Stomach (tissue), 19 donors: ENCODE measurements at places on chromosomes 1 and 21. TPM values are rescaled to one million over a fixed set of nuclear protein-coding genes. Genes with fewer than 3 reads are reported as not detected.

- H3K27me3 ChIP-seq, result peaks cover 89% of the 10 kb centered on the region
- no peaks in the 10 kb centered on the region for H3K36me3 ChIP-seq
- H3K27ac ChIP-seq, result no peak overlapping the region
- no peak overlapping the region for H3K4me3 ChIP-seq
- H3K4me1 ChIP-seq, result peaks cover 7% of the 10 kb centered on the region
- no peak for DNase-seq
Observed at GRCh38 chr1:46480959-46481646, 8.5 kb upstream of the DMBX1 start.

The BRDT gene
- not detected for total RNA-seq

The AMY2A gene
- total RNA-seq, result not detected

The TSPAN2 gene
- 22.8 TPM for total RNA-seq

GRCh38 chr1:39381839-39382238 is 109.6 kb upstream of the BMP8A start:
- peaks cover 90% of the 10 kb centered on the region for H3K36me3 ChIP-seq
- no peak for DNase-seq
- H3K27ac ChIP-seq, result no peak overlapping the region
- H3K4me1 ChIP-seq, result no peaks in the 10 kb centered on the region
- H3K4me3 ChIP-seq, result no peak overlapping the region

DNA sequence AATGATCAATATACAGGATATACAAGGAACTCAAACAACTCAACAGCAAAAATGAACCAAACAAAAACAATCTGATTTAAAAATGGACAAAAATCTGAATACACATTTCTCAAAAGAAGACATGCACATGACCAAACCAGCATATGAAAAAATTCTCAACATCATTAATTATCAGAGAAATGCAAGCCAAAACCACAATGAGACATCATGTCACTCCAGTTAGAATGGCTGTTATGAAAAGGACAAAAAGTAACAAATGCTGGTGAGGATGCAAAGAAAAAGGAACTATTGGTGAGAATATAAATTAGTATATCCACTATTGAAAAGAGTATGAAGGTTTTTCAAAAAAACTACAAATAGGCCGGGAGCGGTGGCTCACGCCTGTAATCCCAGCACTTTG is 42.0 kb downstream of the FCRL3 start:
- no peak overlapping the region for H3K27ac ChIP-seq
- DNase-seq, result no peak
- H3K4me1 ChIP-seq, result no peaks in the 10 kb centered on the region
- no peak overlapping the region for H3K4me3 ChIP-seq
- no peaks in the 10 kb centered on the region for H3K27me3 ChIP-seq
